Right atrium auricular region (tissue), 2 donors: ENCODE measurements at places on chromosomes 4 and X. TPM values are rescaled to one million over a fixed set of nuclear protein-coding genes. Genes with fewer than 3 reads are reported as not detected.

Gene FGF5
- not detected for total RNA-seq

Gene ESX1
- total RNA-seq = not detected

Gene ATP8A1
- total RNA-seq = 25.8 TPM

Gene MXD4
- total RNA-seq = 33.4 TPM

Gene ADAMTS3
- 1.2 TPM for total RNA-seq

GRCh38 chr4:121277194-121278105 is 103.4 kb downstream of the QRFPR start:
- DNase-seq = no peak

DNA sequence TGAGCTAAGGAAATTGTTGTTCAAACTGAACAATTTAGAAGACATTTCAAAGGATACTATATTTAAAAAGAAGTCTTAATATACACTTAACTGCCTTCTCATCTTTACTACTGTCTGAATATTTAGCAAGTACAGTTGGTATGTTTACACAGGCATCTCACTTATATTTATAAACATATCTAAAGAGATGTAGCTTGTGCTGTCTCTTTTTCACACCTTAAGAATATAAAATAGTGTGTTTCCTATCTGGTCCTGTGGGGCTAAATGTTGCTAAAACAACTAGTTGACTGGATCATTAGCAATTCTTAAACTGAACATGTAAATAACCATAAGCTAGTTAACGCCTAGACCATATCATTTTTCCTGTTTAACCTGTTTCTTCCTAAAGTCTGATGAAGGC is 336.3 kb downstream of the PPP3CA start:
- DNase-seq = no peak

DNA sequence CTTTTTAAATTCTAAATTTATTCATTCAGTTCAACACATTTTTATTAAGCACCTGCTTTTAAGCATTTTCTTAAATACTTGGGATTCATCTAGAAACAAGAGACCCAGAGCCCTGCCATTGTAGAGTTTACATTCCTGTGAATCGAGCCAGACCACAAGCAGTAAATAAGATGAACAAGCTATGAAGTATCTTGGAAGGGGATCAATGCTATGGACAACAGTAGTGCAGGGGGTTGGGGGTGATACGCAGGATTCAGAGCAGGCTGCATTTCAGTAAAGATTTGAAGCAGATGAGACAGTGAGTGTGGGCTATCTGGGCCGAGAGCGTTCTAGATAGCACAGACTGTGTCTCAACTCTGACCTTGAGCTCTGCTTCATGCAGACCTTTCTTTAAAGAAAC is 35.1 kb downstream of the CLDN22 start:
- no peak for DNase-seq

- DNase-seq = no peak
These were observed 229.6 kb upstream of the PGRMC2 start for GRCh38 chr4:128517096-128517738.

DNA sequence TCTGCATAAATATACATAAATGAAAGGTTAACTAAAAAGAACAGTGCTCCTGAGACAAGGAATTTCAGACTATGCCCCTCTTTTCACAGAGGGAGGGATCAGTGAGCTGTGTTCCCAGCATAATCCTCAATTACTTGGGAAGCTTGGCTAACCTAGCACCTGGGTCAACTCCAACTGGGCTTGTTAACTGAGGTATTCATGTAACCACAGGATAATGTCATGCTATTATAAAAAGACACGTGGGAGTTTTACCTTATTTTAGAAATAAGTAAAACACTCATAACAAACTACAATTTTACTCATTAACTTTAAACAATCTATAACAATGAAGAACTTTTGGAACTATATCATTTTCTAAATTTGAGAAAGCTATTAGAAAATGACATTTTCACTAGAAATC is 48.6 kb downstream of the RPGR start:
- no peak for DNase-seq

DNA sequence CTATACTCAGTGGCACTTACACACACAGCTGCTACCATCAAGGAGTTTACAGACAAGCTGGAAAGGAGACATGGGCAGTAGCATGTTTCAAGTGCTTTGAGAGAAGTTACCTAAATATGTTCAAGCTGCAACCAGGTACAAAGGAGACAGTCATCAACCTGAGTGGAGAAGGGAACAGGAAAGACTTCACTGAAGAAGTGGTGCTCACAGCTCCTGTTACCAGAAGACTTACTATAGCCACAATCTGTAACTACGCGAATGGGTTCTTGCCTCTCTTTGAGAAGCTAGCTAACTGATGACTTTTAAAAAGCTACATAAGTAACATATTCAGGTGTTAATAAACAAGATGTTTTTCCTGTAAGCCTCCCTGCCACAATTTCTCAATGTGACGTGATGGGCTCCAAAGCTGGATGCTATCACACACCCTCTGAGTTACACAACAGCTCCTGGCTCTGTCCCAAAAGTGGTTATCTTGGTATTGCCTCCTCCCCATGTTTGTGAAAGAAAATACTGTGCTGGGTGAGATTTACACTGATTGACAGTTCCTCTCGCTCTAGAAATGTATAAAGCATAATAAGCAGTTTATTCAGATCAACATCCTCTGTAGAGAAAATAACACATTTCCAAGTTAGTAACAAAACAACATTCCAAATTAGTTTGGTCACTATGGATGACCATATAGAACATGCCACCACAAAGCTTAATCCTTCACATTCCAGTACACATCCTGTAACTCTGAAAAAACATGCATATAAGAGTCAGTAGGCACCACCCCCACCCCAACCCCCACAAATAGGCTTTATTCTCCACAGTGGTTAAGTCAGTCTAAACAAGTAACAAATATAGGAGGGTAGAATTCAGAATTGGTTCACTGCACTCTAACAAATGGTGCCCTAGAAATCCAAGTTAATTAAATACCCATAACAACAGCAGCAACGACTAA is 81.8 kb downstream of the FRYL start:
- DNase-seq = peak; percentile 73

DNA sequence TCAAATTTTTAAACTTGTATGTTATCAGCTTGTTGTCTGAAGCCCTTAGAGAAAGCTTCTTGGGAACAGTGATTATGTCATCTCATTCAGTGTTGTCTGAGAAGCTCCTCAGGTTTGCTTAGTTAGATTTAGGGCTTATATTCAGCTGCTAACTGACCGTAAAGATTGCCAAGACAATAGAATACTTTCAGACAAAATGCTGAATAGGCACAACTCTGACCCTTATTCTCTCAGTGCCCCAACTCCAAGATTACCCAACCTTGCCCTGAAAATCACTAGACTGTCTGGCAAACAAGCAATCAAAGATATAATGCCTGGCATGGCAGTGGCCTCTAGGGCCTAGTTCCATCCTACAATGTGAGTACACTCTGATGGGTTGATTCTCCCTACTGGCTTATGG is 950.5 kb upstream of the HS3ST1 start:
- no peak for DNase-seq

DNA sequence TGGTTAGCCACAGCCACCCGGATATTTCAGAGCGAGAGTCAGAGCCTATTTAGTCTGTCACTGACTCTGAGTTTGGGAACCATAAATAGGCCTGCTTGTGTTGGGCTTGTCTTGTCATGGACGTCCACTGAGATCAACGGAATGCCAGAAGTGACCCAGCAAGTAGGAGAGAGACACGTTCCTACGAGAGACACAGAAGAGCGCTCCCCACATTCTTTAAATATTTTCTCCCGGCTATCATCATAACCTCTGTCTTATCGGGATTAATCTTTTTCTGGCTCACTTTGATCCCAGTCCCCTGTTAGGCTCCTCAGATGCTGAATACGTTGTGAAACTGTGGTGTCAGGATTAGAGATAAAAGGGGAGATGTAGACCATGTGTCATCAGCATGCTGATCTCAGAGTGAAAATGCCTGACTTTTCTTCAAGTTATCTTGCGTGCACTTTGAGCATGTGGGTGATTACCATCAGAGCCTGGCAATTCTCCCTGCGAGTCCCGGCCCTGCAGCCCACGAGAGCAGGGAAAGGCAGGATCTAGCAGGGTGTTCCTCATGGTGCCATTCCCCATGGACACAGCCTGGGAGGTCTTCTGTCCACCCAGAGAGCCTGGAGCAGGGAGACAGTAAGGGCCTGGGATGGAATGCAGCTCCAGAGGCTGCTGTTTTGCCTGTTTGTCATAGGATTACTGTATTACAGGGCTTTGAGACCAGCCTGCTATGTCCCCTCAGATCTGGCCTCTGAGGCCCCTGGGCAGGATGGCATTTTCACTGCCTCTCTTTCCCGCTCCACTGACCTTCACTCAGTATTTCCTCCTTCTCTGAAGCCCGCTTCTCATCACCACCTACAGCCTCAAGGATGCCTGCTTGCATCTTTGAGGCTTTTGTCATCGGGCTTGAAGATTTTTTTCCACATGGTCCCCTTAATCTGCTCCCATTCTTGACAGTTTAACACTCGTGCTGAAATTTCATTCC is 2.8 kb upstream of the TENM3 start:
- DNase-seq = no peak

DNA sequence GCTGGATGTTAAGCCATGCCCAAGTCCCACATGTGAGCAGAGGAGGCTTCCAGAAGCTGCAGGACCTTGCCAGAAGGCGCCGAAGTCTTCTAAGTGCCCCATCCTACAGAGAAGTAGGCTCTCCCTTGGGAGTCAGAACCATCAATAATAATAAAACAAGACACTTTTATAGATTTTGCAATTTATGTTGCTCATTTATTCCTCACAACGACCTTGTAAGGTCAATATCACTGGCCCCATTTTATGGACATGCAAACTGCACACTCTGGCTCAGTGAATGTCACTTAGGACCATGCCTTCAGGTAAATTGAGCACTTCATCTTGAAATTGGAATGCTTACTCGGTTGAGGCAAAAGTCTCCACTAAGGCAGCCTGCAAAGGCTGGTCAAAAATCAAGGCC is 170.4 kb downstream of the BCOR start:
- no peak for DNase-seq

DNA sequence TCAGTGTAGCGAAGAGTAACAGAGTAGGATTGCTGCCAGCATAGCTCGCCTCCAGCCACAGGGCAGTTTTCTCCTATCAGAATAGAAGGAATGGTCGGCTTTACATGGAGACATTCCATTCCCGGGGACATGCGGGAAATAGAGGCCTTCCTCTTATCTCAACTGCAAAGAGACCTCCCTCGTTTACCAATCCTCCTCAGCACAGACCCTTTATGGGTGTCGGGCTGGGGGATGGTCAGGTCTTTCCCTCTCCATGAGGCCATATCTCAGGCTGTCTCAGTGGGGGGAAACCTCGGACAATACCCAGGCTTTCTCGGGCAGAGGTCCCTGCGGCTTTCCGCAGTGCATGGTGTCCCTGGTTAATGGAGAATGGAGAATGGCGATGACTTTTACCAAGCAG is 285.0 kb downstream of the ASMT start:
- no peak for DNase-seq

GRCh38 chr4:8739820-8740665 is 131.6 kb downstream of the HMX1 start:
- peak; percentile 47 for DNase-seq
